EH (cell line): ENCODE measurements at places on chromosomes 5 and 9.

- no peak for DNase-seq
Measured at GRCh38 chr5:1094670-1095190, 17.1 kb downstream of the SLC12A7 start.

DNA sequence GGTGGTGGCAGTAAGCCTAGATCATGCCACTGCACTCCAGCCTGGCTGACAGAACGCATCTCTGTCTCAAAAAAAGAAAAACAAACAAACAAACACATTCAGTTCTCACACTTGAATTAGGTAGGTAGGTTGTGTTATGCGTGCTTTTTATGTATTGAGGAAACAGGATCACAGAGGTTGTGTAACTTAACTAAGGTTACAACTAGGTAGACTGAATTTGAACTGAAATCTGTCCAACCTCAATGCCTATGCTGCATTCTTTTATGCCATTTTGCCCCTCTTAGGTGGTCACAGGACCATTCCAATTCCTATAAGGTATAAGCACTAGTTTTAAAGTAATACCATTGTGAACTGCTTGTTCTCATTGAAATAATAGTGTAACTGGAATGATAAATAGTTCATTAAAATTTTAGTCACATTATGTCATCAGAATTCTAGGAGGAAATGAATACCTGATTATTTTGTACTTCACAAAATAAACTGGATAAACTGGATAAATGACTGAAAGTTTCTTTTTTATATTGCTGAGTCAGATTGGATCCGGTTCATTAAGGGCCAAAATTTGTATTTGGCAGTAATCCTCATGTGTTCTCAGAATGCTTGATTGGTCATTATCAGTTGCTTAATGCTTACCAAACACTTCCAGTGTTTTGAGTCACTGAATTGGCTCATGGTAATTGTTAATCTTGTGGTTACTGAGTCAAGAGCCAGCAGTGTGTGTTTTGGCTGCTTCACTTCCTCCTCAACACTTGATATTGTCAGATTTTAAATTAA, 7.1 kb downstream of the UBAP1 start:
- DNase-seq, result peak; percentile 93

- DNase-seq, result no peak
Measured at GRCh38 chr5:154721481-154722058, 33.6 kb upstream of the LARP1 start.

- no peak for DNase-seq
Measured at GRCh38 chr5:62268234-62268633, 37.8 kb upstream of the KIF2A start.

GRCh38 chr5:52943808-52944207, 45.3 kb upstream of the ITGA2 start:
- DNase-seq, result no peak

DNA sequence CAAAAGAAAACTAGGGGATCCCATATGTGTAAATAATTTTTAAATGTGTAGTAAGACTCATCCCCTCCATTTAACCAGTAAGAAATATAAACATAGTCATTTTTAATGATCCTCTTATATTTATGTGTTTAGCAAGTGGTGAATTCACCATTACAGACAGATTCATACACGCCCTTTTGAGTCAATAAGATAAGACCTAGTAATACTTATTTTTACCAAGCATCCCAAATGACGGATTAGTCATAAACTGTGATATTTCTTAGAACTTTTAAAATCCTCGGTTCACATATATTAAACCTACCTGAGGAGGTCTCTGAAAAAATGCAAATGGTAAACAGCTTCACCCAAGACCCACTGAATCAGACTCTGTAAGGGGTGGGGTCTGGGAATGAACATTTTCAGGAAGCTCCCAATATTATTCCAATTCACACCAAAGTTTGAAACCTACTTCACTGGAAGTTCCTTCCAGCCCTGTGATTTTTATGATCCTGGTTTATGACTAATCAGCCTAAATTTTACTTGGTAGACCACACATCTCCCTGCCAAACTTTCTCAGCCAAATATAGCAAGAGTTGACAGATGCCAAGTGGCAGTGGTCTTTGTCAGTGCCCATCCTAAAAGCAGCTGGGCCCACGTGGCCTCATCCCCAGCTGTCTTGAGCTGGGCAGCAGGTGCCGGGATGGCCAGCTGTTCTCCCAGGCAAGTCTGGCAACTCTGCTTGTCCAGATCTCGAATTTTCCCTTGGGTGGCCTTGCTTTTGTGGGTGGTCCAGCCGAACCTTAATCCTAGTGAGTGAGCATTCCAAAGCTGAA, 559.0 kb upstream of the RGMB start:
- peak; percentile 76 for DNase-seq

DNA sequence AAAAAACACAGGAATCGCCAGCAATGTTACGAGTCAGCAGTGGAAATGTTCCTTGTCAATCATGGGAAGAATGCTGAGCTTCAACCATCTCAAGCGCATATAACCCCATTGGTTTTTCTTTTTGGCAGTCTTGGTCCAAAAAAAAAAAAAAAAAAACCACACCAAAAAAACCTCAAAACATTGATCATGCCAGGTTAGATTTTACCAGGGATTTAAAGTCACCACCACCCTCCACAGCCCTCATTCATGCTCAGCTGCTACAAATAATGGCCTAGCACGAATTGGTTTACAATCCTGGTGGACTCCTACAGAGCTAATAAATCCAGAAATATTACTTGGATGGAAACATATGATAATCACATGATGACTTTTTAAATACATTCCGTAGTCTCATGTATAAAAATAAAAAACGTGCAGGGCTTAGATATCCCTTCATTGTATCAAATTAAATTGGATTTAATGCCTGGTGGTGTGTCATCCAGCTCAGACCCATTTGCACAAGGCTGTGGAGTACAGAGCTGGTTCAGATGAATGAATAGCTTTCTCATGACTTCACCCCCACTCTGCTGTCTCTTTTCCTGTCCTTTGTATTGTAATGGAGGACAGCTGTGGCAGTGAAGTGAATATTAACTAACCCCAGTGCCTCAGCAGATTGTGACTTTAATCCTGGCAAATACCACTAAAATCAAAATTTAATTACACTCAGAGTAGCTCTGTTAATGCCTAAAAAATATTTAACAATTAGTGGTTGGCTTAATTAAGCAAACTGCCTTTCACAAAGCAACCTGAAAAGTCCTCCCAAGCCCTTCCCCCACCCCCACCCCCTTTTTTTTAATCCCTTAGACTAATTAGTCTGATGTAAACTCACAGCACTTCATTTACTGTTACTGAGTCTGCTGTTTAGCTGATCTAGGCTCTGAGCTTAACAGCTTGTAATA, 626.5 kb upstream of the ZNF608 start:
- DNase-seq, result peak; percentile 43

DNA sequence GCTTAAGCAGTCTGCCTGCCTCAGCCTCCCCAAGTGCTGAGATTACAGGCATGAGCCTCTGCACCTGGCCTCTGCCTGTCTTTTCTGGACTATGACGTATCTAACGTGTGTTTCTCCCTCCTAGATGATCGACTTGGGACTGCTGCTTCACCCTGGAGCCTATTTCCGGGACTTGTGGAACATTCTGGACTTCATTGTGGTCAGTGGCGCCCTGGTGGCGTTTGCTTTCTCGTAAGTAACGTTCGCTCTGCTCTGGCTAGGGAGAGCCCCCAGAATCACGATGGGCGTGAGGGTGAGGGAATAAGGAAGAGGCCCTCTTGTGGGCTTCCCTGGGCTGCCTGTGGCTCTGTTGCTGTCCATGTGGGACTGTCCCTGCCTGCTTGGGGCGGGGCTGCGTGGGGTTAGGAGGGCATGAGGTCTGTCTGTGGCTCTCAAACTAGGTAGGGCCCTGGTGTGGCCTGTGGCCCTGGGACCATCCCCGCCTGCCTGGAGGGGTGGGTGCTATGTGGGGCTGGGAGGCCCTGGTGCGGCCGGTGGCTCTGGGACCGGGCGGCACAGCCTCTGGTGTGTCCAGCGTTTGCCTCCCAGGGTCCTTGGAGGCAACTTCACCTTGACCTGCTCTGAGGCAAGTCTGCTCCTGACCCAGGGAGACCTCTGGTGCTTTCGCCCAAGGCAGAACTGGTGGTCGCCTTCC, 171.7 kb downstream of the CACNA1B start:
- no peak for DNase-seq

DNA sequence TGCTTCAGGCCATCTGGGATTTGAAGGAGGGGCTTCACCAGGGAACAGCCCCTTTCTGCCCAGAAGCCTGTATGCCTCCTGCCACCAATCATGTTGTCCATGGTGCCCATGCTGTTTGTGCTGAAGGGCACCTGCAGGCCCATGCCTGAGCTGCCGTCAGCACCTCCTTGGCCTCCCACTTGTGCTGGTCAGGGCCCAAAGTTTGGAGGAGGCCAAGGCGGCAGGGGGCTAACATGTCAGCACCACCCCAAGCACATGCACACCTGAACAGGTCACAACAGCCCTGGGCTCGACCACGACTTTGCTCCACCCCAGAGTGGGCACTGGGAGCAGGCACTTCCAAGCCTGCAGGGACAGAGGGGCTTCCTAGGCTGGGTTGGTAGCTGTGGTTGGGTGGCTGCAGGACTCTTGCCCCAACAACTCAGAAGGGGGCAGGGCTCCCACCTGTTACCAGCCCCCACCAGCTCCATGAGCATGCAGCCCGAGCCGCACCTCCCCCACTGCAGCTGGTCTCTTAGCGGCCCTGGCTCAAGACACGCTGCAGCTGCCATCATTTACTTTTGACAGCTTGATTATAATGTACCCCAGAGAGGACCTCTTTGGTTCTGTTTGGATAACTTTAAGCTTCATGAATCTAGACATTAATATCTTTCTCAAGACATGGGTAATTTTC, 19.8 kb upstream of the NFIL3 start:
- no peak for DNase-seq

GRCh38 chr9:114258218-114258617, 64.7 kb upstream of the ORM1 start:
- DNase-seq, result no peak

GRCh38 chr5:36066001-36066539, 612 bp downstream of the UGT3A2 start:
- no peak for DNase-seq

DNA sequence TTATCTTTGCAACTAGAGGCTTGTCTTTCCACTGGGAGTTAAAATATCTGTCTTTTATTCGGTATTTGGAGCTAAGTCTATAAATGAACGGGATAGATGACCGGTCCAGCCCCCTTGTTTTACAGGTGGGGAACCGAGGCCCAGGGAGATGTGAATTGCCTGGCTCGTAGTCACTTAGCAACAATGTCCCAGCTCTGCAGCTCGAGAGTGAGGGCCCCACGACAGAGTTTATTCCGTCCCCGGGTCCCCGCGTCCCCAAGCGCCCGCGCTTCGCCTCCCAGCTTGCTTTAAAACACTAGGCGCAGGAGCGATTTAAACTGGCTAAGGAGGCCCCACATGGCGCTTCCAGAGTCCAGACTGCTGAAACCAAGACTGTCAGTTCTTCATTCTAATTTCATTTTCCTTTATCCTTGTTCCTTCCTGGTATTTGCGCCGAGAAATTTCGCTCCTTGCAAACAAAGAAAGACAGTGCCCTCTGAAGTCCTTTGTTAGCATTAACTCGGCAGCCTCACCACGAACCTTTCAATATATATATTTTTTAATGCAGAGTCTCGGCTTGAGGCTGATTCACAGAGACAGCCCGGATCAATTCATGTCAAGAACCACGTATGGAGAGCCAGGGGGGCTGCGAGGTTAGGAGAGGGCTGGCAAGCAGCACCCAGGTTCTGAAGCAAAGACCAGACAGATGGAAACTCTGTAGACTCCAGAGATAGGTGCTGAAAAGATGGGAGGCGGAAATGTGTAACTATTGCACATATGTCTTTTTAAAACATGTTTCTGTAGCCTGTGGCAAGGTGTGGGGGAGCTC, 1.4 kb upstream of the ENC1 start:
- DNase-seq, result peak; percentile 85

- no peak for DNase-seq
Measured at GRCh38 chr5:135038205-135038812, 4.3 kb upstream of the PITX1 start.

GRCh38 chr5:173688703-173689102, 72.3 kb upstream of the BOD1 start:
- DNase-seq, result no peak

- DNase-seq, result peak; percentile 91
Measured at GRCh38 chr5:102856389-102856777, 101.3 kb downstream of the PAM start.

DNA sequence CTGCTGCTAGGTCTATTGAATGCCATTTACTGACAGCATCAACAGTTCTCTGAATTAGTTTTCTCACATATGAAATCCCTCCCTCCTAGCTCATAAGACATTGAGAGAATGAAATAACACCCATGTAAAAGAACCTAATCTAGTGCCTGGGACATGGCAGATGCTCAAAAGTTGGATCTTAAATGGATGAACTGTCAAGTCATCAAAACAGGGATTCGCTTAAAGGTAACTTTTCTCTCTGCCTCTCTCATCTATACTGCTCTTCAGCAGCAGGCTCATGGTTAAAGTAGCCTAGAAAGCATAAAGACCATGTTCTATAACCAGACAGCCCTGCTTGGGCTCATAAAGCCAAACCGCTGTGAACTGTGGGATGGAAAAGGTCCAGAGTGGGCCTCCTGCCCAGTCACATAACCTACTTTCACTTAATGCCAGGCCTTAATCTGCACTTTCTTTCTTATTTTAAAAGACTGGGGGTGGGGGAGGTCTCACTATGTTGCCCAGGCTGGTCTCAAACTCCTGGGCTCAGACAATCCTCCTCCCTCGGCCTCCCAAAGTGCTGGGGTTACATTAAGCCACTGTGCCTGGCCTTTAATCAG, 3.7 kb downstream of the TMEM245 start:
- no peak for DNase-seq

GRCh38 chr5:146758938-146759337, 119.6 kb downstream of the PPP2R2B start:
- no peak for DNase-seq

- no peak for DNase-seq
Measured at GRCh38 chr5:178083922-178084321, 29.4 kb upstream of the N4BP3 start.

GRCh38 chr9:85723215-85723614, 18.5 kb downstream of the AGTPBP1 start:
- DNase-seq, result no peak

- DNase-seq, result no peak
Measured at GRCh38 chr5:2178528-2178927, 295.8 kb upstream of the IRX4 start.

DNA sequence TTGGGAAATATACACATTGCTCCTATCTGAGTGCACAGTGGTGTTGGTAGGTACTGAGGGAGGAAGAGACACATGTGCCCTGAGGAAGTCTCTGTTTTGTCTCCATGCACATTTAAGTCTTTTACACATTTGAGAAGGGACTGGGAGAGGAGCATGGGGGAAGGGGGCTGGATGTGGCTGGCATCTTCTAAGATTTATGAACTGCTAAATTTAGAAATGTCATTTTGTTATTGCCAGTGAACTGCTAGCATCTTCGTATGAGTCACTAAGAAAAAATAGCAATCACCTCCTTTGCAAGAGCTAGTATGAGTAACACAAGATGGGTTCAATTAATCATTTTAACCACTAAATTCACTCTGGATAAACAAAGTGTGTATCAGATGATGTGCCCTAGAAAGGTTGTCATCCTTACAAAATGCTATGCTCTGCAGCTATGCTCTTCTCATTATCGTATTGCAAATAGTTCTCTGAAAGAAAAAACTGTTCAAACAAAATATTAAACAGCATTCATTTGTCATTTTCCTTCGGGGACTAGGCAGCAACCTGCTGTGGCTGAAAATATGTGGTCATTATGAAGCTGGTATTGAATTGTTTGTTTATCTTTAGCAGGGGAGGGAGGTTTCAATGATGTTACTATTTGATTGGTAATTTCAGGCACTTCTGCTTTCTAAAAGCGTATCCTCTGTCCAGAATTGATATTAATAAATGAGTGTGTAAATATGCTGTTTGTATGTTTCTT, 236.5 kb downstream of the DMRTA1 start:
- peak; percentile 79 for DNase-seq

GRCh38 chr9:95249986-95250385, 67.5 kb downstream of the FANCC start:
- DNase-seq, result no peak

- DNase-seq, result no peak
Measured at GRCh38 chr5:178236679-178237078, 4.1 kb upstream of the PHYKPL start.
